ENCODE measurements at places on chromosomes 1 and 21.
A peak's percentile ranks its signal among the peaks of the same experiment; 100 is the strongest.

DNA sequence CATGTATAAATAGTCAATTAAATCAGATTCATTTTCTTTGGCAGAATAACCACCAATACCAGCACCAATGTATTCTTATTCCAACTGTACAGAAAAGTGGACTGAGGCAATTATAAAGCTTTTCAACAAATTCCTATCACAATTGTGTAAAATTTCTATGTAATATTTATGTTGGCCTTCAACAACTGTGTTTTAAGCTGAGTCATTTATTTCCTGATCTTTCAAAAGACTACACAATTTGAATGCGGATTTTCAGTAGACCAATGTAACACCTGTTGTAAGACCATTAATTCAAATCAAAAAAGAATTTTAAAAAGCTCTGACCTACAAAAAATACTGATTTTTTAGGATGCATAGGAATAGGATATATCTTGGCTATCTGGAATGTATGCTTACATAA lies 25.5 kb downstream of the GPATCH2 start:
- no peak for DNase-seq

- no peak for DNase-seq
Measured at GRCh38 chr1:246404078-246404477, 103.0 kb downstream of the SMYD3 start.

DNA sequence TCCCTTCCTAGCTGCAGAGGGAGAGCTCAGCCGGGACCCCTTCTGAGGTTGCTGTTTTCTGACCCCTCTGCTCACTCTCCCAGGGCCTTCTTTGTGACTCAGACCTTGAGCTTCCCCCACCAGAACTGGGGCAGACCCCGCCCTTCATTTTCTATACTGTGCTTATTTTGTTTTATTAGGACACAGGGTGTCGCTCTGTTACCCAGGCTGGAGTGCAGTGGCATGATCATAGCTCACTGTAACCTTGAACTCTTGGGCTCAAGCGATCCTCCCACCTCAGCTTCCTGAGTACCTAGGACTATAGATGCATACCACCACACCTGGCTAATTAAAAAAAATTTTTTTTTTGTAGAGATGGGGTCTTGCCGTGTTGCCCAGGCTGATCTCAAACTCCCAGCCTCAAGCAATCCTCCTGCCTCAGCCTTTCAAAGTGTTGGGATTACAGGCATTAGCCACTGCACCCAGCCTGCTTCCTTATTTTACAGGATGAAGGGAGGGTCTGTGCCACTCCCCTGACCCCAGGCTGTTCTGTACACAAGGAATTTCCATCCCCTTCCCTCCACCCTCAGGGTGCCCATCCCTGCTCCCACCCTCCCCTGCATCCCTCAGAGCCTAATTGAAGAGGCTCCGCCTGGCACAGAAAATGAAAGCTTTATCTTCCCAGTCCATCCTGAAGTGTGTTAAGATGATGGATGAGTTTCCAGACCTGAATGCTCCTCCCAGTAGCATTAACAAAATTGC lies 195.2 kb upstream of the POU3F1 start:
- DNase-seq = no peak

DNA sequence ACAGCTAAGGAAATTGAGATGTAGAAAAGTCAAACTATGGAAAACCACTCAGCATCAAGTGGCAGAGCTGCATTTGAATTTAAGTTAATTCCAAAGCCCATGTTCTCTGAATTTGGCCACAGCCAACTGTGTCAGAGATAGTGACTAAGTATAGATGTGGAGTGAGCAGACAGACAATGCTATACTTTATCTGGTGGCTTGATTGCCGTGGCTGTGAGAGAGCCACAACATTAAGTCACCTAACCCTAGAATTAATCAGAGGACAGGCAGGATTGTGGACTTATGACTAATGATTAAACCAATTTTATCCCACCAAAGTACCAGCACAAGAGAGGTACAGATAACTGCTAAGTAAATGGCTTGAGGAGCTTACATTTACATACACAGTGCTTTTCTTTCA lies 209.8 kb downstream of the TPR start:
- no peak for DNase-seq

DNA sequence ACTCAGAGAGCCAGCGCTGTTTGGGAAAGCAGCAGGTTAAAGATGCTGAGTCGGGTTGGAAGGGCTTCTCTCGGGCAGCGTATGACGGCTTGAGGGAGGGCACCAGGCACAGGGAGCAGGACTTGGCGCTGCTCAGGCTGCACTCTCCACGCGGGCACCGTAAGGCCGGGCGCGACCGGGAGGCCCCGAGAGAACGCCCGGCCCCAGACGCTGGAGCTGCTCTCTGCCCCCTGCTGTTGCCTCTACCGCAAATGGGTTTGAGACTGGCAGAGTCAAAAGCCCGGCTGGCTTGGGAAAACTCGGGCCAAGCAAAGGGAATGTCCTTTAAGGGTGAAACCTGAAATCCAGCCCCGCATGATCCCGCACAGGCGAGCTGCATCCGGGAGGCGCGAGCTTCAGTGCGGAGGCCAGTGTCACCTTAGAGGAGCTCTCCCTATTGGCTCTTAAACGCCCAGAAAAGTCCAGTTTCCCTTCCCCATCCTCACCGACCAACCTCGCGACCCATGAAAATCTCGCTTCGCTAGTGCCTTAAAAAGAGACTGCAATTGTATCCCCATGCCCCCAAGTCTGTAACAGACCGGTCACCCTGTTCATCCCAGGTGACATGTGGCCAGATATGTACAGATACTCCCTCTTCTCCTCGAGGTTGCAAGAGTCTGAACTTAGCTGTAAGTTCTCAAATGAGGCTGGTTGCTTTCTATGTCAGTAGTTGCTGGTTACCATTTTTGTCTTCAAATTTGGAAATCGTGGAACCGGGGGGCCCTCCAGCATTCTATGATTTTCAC lies 1.1 kb downstream of the PRRX1 start:
- DNase-seq = no peak

GRCh38 chr1:199044191-199044590 lies 405.4 kb downstream of the PTPRC start:
- no peak for DNase-seq

GRCh38 chr1:230855886-230856285 lies 12.4 kb downstream of the C1orf198 start:
- no peak for DNase-seq

DNA sequence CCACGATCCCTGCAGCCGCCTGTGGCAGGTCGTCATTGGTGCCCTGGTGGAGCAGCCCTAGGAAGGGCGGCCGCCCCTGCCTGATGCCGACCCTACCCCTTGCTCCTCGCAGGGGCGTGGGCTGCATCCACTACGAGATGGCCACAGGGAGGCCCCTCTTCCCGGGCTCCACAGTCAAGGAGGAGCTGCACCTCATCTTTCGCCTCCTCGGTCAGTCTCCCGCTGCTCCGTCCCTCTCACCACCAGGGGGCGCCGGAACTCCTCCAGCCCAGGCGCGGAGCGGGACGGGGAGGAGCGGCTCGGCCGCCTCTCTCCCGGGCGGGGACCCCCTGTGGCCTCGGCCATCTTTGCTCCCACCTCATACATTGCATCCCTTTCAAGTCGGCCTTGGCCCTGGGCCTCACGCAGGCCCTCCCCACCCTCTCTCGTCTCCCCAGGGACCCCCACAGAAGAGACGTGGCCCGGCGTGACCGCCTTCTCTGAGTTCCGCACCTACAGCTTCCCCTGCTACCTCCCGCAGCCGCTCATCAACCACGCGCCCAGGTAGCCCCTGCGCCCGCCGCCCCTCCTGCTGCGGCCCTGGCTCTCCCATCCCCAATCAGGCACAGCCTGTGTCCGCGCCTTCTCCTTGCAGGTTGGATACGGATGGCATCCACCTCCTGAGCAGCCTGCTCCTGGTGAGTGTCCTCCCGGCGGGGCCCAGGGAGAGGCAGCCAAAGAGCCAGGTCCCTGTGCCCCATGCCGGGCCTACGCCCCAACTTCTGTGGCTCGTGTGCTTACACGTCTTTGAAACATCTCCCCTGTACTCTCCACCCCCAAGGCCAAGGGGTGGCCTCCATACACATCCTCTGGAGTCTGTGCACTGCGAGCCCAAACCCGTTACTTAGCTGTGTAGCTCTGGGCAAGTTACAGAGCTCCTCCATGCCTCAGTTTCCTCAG lies 24.7 kb downstream of the CDK18 start:
- DNase-seq = peak; percentile 73

GRCh38 chr1:170823120-170823519 lies 112.2 kb upstream of the MROH9 start:
- no peak for DNase-seq

DNA sequence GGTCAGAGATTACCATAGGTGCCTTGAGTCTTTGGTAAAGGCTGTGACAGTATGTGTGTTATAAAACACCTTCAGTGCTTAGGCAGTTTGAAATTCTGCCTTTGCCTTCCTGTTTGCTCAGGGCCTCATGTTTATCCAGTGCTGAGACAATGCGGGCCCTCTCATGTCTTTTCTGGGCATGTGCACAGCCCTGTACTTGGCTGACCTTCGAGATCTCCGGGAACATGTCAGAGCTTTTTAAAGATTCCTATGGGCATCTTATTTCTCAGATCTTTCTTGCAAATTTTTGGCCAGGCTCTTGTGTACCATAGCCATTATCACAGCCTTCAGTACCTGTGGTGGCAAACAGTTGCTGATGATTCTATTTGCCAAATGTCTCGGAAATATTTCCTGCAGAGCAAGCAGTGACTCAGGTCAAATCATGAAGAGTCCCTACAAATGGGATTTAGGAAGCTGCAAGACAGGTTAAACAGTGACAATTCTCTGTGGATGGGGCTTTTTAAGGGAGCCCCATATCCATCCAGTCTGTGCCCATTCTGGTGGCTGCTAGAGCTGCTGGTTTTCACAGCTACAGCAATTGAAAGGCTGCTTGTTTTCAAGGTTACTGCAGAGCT lies 42.1 kb downstream of the HOOK1 start:
- no peak for DNase-seq

GRCh38 chr1:87349036-87349435 lies 20.4 kb downstream of the LMO4 start:
- DNase-seq = no peak

- no peak for DNase-seq
Measured at GRCh38 chr1:8430476-8430875, 112.6 kb downstream of the SLC45A1 start.

DNA sequence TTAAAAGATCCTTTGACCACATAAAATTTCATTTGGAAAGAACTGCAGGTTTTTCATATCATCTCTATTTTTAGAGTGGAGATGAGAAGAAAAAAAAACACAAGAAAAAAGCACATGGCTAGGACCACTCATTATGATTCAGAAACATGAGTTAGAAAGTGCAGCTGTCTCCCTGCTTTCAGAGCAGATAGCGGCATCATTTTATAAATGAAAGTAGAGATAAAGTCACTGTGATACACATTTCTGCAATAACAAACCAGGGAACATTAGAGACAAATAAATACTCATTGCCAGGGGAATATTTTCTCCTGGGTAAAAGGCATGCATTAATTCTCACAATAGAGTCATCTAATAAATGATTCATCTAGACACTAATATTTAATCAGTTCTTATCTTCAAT lies 87.5 kb upstream of the PLPPR4 start:
- no peak for DNase-seq

All from hematopoietic multipotent progenitor cell treated with erythropoietin and hydrocortisone succinate and interleukin-3 and kit ligand, for 15 days (in vitro differentiated cells).